Endodermal cell (in vitro differentiated cells): ENCODE measurements at places on chromosomes 3 and 15. TPM values are rescaled to one million over a fixed set of nuclear protein-coding genes. Genes with fewer than 3 reads are reported as not detected.

CTXN2 gene
- total RNA-seq: 0.07 TPM in 1 of 2 replicates, not detected in the other

P2RY1 gene
- total RNA-seq: 10.4 and 11.5 TPM in 2 replicates

ACTRT3 gene
- 0.35 to 0.82 TPM (median 0.67 TPM) in 3 replicates for total RNA-seq

KNG1 gene
- not detected in 2 replicates for total RNA-seq

LRRC2 gene
- 10.2 and 10.4 TPM in 2 replicates for total RNA-seq

PRRT3 gene
- 4.8 to 12.1 TPM (median 11.3 TPM) in 3 replicates for total RNA-seq

FRMD5 gene
- 4.5 to 8.2 TPM (median 7.0 TPM) in 3 replicates for total RNA-seq

NPAP1 gene
- 0.07 to 0.18 TPM (median 0.11 TPM) in 3 replicates for total RNA-seq

OSTN gene
- not detected in 2 replicates for total RNA-seq

GXYLT2 gene
- total RNA-seq: 7.0 and 7.9 TPM in 2 replicates

MAGEF1 gene
- 54.1 to 90.7 TPM (median 86.5 TPM) in 3 replicates for total RNA-seq

CLDN16 gene
- 0.96 to 1.5 TPM (median 1.1 TPM) in 3 replicates for total RNA-seq

SKIL gene
- total RNA-seq: 147 to 152 TPM (median 148 TPM) in 3 replicates

ANKRD34C gene
- total RNA-seq: not detected in 2 replicates

C3orf20 gene
- not detected in 3 replicates for total RNA-seq

KBTBD8 gene
- total RNA-seq: 2.0 to 4.7 TPM (median 3.5 TPM) in 3 replicates

DOCK3 gene
- 6.6 and 8.5 TPM in 2 replicates for total RNA-seq

SEMA7A gene
- total RNA-seq: 8.2 to 11.9 TPM (median 8.4 TPM) in 3 replicates

CCDC39 gene
- 0.12 to 1.1 TPM (median 0.32 TPM) in 3 replicates for total RNA-seq

CASR gene
- total RNA-seq: not detected in 3 replicates

KLF15 gene
- total RNA-seq: 4.8 to 32.9 TPM (median 31.1 TPM) in 3 replicates

PRSS50 gene
- total RNA-seq: 2.4 to 5.2 TPM (median 4.4 TPM) in 3 replicates

LRRC49 gene
- total RNA-seq: 6.6 and 6.7 TPM in 2 replicates

SERPINI2 gene
- total RNA-seq: 0.45 TPM in 1 of 2 replicates, not detected in the other

ZNF774 gene
- 1.8 and 3.6 TPM in 2 replicates for total RNA-seq

LMOD3 gene
- total RNA-seq: not detected in 3 replicates

RLBP1 gene
- total RNA-seq: not detected in 2 replicates

FEZF2 gene
- total RNA-seq: not detected in 3 replicates

LYZL4 gene
- not detected in 2 replicates for total RNA-seq

LSAMP gene
- 4.4 and 6.4 TPM in 2 replicates for total RNA-seq

CPN2 gene
- total RNA-seq: 0.22 and 0.29 TPM in 2 replicates

ALG1L2 gene
- 5.6 and 10.1 TPM in 2 replicates for total RNA-seq

MNS1 gene
- 4.5 and 4.6 TPM in 2 replicates for total RNA-seq

EPHA3 gene
- total RNA-seq: 0.15 and 0.29 TPM in 2 replicates

GPR27 gene
- 7.9 and 8.7 TPM in 2 replicates for total RNA-seq

COL6A5 gene
- total RNA-seq: 0.02 TPM in 1 of 2 replicates, not detected in the other

CNTN4 gene
- total RNA-seq: 9.0 to 11.1 TPM (median 9.7 TPM) in 3 replicates

DNAH1 gene
- total RNA-seq: 3.0 and 4.9 TPM in 2 replicates

SKOR1 gene
- total RNA-seq: 0.14 and 0.37 TPM in 2 replicates

CCR1 gene
- total RNA-seq: not detected in 2 replicates
